Chondrocyte (in vitro differentiated cells): ENCODE measurements at places on chromosomes 13 and 19. TPM values are rescaled to one million over a fixed set of nuclear protein-coding genes. Genes with fewer than 3 reads are reported as not detected.

Gene KLK2
- total RNA-seq, result not detected in 3 replicates

Gene ZNF429
- total RNA-seq, result 6.0 to 13.8 TPM (median 6.7 TPM) in 3 replicates

GRCh38 chr19:13997631-13997962 is 8.5 kb downstream of the RFX1 start:
- no peak for DNase-seq

Gene AXL
- 151 to 218 TPM (median 214 TPM) in 3 replicates for total RNA-seq

GRCh38 chr19:16476401-16476800 is 4.6 kb upstream of the EPS15L1 start:
- DNase-seq, result no peak
